ENCODE measurements at places on chromosomes 5 and 9.

- DNase-seq, result no peak
Measured at GRCh38 chr9:95974389-95974788, 98.9 kb downstream of the ERCC6L2 start.

DNA sequence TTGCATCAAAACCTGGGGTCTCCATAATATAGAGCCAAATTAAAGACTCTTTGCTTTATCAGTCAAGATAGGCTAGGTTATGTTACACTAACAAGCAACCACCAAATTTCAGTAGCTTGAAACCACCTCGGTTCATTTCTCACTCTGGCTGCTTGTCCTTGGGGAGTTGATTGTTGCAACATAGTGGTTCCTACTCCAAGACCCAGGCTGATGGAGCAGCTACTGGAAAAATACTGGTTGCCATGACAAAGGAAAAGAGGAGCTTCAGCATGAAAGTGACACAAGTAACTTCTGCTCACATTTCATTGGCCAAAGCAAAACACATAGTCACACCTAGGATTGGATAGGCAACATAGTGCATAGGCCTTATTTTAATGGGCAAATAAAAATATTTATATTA lies 18.5 kb upstream of the RCL1 start:
- DNase-seq, result no peak

DNA sequence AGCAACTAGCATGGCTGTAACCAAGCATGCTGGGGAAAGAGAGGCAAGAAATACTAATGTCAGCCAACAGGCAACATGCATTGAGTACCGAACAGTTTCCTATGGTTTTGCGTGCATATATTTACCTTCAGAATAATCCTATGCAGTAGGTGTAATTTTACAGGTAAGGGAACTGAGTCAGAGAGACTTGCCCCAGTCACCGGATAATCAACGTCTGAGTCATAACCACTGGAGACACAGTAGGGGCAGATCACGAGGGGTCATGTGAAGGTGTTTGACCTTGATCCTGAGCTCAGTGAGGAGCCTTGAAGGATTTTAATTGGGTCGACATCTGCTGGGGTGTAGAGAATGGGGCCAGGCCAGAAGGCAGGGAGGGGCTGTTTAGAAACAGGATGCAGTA lies 13.4 kb upstream of the TSC1 start:
- DNase-seq, result no peak

DNA sequence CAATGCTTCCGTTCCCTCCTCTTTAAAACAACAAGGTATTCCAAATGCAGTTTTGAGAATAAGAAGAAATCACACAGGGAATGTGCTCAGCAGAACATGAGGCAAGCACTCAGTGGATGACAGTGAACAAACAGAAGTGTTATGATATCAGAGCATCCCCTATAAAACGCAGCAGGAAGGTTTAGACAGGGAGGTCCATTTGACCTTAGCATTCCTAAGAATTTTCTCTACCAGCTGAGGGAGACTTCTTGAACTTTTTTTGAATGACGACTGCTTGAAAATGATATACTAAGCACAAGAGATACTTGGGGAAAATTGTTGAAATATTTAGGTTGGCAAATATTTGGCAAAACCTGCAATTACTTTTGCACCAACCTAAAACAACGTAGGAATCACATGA lies 3.9 kb downstream of the AMACR start:
- no peak for DNase-seq

GRCh38 chr5:174744896-174745295 lies 20.5 kb downstream of the MSX2 start:
- DNase-seq, result no peak
